ENCODE measurements at places on chromosomes 2 and 18. TPM values are rescaled to one million over a fixed set of nuclear protein-coding genes. Genes with fewer than 3 reads are reported as not detected.

DNA sequence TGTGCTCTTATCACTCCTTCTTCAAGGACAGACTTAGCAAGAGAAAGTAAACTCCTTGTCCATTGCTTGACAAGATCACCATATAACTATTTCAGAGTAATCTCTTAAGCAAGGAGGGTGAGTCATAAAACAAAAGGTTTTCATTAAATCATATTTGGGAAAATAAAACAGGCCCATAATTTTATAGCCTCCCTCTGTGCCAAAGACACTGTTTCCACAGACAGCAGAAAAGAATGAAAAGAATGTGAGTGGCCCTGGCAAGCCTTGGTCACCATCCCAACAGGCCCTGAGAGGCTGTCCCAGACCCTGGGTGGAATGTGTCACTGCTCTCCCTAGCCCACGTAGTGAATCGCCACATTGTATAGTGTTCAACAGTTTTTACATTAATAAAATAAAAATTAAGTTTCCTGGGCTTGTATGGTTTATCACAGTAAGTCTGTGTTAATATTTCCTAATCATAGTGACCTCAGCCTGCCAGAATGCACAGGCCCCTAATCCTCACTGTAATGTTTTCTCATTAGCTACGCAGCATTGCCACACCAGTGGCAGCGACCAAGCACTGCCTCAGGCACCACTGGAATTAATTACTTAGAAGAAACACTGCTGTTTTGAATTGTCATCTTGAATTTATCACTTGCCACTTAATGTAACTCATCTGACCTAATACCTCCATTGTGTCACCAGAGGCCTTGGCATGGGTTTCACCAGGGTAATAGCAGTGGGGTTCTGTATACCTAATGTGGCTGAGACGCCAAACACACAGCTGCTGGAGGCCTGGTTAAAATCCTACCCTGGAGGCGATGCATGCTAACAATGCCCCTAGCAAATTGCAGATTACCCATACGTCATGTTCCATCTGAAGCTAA is 401.9 kb downstream of the LNPK start:
- DNase-seq: no peak

DNA sequence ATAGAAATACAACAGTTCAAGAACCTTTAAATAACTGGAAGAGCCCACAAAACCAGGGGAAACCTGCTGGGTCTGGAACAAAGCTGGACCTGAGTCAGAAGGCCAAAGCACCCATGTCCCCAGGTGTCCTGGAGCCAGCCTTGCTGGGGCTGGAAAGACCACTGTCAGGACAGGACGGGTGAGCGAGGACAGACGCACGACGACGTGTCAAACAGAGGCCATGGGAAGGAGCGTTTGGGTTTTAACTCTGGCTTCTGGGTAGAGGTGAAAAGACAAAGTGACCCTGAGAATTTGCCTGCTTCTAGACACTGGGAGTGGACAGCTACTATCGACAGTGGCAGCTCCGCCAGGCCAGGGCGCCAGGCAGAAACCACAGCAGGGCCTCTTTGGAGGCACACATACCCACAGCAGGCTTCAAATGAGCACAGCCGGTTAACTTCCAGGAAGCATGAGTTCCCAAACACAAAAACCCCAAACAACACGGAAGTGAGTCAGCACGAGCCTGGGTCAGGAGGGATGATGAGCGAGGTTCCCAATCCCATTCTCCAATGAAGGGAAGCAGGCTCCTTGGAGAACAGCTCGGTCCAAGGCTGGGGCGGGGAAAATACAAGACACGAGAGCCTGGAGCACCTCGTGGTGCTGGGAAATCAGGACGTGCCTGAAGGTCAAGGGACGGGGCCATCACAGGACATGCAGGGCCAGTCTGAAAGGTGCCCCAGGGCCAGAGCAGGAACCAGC is 208.0 kb downstream of the TWIST2 start:
- DNase-seq: no peak

DNA sequence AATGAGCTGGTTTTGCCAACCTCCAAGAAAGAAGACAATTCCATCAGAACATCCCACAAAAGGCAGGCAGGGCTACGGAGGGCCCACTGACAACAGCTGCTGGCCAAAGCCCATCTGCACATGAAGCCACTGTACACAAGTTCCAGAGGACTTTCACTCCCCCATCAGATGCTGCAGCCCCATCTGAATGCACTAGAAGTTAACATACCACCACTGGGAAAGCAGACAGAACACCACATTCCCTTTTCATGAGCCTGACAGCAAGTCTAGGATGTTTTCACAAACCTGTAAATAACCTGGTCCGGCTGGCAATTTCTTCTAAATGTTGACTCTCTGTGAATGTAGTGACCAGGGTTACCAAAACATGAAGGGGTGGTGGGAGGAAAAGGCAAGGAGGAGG is 41.5 kb downstream of the CCBE1 start:
- DNase-seq: no peak

- DNase-seq: no peak
These were observed 7.3 kb downstream of the SIX2 start for GRCh38 chr2:45001869-45002385.

DES gene
- 0.60 TPM for total RNA-seq
